ENCODE measurements at places on chromosomes 7 and 10. TPM values are rescaled to one million over a fixed set of nuclear protein-coding genes. Genes with fewer than 3 reads are reported as not detected.

The IFIT1B gene
- total RNA-seq = not detected

The UPK3B gene
- total RNA-seq = 1.9 TPM

The GRM3 gene
- total RNA-seq = not detected

The GPR85 gene
- total RNA-seq = 0.31 TPM
